LNCaP clone FGC (cell line): ENCODE measurements at places on chromosomes 6 and 20.
A peak's percentile ranks its signal among the peaks of the same experiment; 100 is the strongest.

DNA sequence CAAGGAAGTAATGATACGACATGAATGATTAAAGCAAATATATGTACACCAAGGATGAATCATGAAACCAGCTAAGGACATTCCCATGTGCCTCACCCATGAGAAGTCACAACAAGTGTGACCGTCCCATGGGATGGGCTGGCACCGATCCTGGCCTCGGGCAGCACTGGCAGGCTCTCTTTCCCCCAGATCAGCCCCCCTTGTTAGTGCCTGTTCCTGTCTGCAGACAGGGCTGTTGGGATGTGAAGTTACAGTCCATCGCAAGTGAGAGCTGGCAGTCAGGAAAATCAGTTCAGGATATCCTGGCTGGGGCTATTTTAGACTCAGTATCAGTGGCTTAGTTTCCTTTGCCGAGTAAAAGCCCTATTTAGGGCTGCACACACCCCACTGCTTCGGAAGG, 129.2 kb upstream of the SNX9 start:
- no peak for DNase-seq

DNA sequence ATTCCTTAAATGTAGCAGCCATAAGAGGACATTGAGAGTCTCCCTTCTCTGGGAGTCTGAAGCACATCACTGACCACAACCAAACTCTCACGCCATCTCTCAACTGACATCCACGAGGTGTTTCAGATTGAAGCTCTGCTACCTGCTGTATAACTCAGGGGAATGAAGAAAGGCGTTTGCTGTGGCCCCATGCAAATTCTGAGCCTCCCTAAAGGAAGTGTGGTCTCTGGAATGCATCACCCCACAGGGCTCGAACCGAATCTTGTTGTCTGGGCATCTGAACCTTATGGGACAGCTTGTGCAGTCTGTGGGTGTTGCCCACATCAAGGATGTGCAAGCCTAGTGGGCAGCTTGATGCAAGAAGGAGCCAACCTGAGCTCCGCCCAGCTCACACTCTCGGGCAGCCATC, 10.9 kb downstream of the PMEPA1 start:
- no peak for DNase-seq

DNA sequence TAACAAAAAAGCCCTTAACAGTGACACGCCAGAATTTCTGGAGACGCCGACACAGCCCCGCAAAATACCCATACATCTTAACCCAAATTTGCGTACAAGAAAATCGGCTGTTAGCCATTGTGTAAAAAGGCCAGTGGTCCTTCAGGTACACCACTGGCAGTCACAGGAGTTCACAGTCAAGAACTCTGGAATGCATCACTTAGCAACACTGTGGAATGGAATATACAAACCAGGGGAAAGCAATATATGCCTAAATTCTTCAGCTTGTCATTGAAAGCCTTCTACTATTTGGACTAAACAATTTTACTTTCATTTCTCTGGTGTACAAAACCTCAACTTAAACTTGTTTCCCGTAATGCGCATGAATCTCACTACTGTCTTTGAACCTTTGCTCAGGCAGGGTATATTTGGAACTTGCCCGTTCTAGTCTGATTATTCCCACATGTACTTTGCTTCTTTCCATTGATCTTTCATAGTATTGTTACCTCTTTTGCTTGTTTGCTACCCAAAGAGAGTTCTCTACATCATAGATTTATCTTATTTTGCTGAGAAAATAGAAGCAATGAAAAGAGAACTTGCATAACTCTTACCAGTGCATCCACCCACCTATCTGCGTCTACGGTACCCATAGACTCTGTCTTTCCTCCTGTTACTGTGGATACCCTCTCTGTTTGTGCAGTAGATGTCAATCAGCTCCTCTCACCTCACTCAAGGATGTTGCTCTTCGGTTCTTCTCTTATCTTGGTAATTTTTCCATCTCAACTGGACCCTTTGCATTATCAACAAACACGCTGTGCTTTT, at the start of gene ARMH2:
ARMH2 (minus strand) TSS at position 178 of the 801 bp plus-strand sequence; CDS start at position 118, 60 bp downstream.
- no peak for DNase-seq

DNA sequence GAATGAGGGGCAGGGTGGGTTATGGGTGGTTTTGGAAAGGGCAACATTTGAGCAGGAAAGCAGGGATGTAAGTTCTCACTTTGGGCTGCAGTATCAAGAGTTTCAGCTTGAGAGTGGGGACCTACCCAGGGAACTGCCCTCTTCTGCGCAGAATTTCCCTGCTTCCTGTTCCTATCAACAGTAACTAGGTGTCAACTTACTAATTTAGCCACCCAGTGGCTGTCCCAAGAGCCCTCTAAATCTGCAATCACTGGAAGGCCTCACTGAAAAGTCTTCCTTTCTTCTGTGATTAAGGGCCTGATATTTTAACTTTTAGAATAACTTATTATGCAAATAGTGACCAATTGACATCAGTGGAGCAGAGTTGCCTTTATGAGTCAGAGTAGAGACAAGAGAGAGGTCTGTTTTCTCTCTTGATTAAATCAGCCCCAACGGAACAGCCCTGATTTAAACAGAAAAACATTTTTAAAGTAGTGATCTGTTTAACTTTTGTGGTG, 118.2 kb upstream of the RIPOR2 start:
- no peak for DNase-seq

DNA sequence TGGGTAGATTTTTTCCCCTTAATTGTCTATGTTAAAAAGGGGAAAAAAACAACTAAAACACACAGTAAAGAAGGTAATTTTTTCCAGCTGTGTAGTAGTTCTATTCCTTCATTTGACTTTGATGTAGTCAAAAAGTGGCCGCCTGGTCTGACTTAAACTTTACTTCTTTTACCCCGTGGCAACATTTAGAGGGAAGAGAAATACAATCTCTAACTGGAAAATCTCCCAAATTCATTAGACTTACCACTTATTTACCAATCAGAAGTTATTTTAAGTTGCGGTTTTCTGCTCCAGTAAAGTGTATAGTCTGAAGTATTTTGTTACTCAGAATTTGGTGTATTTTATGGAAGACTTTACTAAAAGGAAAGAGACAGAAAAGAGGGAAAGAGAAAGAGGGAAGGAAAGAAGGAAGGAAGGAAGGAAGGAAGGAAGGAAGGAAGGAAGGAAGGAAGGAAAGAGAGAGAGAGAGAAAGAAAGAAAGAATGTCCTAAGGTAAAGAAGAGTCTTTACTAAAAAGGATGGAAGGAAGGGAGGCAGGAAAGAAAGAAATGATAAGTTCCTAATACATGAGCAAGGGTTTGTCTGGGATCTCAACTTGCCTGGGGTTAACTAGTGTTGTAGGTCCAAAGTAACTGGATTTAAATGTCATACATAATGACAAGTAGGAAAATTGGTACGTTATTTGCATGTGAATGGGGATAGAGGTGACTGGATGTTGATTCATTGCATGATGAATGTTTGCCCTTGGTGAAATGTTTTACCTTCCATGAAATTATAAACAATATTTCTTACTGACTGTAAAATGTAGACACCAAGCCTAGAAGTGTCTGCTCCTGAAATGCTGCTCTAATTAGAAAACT, 135.1 kb downstream of the SAMD5 start:
- DNase-seq, result no peak

DNA sequence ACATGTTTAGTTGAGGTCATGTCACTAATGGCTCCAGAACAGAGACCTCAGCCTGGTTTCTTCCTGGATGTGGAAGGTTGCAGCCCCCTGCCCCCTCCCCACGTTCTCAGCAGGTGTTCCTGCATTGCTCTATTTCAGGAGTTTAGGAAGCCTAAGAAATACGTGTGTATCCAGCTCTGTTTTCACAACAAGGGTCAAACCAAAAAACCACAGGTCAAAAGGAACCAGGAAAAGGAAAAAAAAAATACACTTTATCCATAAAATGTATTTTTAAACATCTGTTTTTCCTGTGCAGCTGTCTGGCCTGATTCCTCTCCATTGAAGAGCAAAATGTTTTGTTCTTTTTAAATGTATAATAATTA, 107.9 kb upstream of the PLEKHG1 start:
- DNase-seq, result no peak

GRCh38 chr6:118650582-118651281, 659 bp downstream of the CEP85L start:
- DNase-seq, result no peak

- no peak for DNase-seq
Observed at GRCh38 chr20:29409833-29410805, 1847.3 kb upstream of the DEFB115 start.

- no peak for DNase-seq
Observed at GRCh38 chr20:48706710-48707365, 121.0 kb downstream of the PREX1 start.

DNA sequence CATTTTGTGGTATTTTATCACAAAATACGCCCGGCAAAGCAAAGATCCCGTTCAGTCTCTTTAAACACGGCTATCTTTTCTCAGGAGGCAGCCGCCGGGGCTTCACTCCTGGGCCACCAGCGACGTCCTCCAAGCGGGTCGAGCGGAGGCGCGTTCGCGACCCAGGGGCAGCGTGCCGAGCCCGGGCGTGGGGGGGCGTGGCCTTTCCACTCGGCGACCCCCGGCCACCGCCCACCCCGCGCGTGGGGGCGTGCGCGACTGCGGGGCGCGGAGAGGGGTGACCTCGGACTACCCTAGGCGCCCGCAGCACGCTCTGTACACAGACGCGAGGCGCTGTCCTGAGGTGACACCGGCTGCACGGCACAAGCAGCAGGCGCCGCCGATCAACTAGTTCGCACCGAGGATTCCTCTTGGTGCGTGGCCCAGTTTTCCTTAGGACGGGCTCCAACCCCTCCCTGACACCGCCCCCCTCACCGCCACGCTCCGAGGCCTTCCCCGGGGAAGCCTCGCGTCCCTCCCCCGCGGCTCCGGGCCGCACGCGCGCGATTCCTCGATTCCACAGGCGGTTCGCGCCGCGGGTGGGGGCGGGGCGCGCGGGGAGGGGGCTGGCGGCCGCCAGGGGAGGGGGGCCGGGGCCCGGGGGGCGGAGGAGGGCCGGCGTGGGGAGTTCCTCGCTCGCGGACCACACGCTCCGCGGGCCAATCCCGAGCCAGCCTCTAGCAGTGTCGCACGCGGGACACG, 1.1 kb upstream of the JARID2 start:
- no peak for DNase-seq

- no peak for DNase-seq
Observed at GRCh38 chr6:4394786-4395185, 259.4 kb upstream of the ECI2 start.

- DNase-seq, result no peak
Observed at GRCh38 chr6:109456710-109457561, 1.4 kb upstream of the MICAL1 start.

GRCh38 chr6:17851001-17851719, 136.3 kb downstream of the KIF13A start:
- DNase-seq, result peak; percentile 89

GRCh38 chr6:37551867-37552266, 52.2 kb upstream of the CCDC167 start:
- DNase-seq, result no peak

DNA sequence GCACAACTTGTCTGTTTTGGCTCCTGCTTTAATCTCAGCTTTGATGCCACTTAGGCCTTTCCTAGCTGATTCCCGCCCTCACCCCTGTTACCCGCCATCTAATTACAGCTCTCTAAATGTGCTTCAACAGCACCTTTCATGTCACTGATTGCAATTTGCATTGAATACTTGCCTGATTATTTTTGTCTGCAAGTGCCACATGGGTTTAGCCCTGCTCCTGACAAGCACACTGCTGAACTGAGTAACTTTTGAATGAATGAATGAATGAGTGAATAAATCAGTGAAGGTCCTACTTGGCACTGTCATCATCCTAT, 591 bp upstream of the DCBLD1 start:
- DNase-seq, result no peak

DNA sequence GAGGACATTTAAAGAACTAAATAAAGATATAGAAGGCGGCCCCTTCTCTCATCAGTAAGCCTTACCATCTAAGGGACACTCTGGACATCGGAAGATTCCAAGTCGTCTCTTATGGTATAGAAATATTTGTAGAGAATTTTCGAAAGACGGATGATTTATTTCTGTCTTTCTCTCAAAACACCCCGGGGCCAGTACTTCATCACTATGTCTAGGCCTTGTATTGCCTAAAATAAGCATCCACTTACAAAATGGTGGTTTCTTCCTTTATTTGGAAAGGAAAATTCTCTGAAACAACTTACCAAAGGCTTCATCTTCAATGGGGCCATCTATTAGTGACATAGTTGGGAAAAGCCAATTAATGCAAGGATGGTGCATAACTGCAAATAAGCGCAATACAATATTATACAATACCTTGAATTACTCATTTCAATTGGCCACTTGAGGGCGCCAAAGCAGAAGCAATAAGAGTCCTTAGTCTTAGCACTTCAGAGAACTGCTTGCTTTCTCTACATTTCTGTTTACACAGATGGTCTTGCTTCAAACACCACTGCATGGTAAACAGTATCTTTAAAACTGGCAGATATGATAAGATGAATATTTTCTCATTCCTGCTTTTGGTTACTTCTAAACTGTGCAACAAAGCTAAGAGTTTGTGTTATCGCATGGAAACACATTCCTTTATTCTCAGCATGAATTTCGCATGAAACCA, 113.2 kb downstream of the VIP start:
- peak; percentile 54 for DNase-seq

DNA sequence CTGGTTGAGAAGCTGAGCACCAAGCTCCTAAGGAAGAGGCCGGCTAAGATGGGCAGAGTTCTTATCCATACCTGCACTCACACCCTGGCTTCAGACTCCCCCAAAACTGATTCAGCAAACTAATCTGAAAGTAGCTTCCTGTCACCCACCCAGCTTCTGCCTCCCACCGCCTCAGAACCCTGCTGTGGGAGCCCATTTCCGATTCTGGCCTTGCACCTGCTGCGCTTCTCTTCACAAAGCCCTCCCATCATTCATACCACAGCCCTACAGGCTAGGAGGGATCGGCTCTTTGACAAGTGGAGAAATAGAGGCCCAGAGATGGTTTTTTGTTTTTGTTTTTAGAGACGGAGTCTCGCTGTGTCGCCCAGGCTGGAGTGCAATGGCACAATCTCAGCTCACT, 28.7 kb downstream of the HM13 start:
- DNase-seq, result no peak

GRCh38 chr20:6178537-6178936, 55.7 kb upstream of the FERMT1 start:
- peak; percentile 8 for DNase-seq

GRCh38 chr6:6694368-6694780, 105.9 kb downstream of the LY86 start:
- DNase-seq, result no peak

GRCh38 chr20:31870726-31871617, 538 bp downstream of the TTLL9 start:
- no peak for DNase-seq

DNA sequence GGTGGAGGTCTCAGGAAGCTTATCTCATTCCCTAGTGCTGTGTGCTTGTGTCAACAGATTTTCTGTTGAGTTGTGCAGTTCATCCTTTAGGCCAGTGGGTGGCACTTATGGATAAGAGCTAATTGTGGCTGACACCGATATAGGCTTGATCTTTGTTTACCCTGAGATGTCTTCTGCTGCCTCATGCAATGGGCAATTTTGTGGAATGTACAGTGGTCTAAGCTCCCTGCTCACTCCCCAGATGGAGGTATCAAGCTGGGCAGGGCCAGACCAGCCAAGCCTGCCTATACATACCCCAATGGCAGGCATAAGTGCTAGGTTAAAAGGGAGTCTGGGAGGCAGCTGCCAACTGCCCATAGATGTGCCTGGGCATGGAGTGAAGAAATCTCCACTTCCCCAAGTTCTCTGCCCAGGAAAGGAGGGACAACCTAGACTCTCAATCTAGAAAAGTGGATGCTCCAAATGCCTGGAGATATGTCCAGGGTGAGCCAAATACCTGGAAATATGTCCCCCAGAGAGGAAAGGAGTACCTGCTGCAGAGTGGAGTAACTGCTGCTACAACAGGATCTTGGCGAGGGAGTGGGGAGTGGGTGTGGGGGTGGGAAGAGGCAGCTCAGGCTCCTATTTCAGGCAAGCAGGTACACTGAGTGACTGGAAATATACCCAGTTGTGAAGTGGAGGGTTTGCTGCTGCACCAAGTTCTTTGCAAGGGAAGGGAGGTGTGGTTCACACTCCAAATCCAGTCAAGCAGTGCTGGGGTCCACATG, 53.2 kb upstream of the ARG1 start:
- peak; percentile 52 for DNase-seq
